ENCODE measurements at places on chromosomes 4 and X. TPM values are rescaled to one million over a fixed set of nuclear protein-coding genes. Genes with fewer than 3 reads are reported as not detected.

The FAM184B gene
- polyA plus RNA-seq = 0.26 TPM

DNA sequence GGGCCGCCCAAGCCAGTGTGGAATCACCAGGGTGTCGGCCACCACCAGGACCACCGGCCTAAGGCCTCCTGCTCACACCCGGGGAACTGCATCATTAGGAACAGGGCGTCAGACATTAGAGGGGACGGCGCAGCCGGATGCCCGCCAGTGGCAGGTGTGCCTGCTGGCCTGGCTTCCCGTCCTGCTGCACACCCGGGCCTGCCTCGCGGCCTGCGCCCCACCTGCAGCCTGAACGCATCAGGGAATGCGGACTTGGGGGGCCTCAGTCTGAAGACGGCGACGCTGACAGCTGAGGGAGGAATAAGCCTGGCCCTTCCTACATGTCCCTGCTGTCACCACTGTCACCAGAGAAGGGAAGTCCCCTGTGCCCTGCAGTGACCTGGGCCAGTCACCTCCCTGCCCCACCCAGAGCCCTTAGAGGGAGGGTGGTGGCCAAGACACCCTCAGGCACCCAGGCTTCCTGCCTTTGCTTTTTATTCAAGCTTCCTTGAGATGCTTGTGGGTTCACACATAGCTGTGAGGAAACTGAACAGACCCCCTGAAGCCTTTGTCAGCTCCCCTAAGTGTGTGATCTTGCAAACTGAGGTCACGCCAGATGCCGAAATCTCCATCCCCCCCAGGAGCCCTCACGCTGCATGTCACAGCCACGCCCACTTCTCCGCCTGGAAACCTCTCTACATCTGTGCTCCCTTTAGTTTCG, 3.2 kb downstream of the DGKQ start:
- no peak overlapping the region for H3K4me3 ChIP-seq
- no peak overlapping the region for H3K27ac ChIP-seq
- H3K36me3 ChIP-seq = no peaks in the 10 kb centered on the region
- DNase-seq = no peak
- no peaks in the 10 kb centered on the region for H3K27me3 ChIP-seq

DNA sequence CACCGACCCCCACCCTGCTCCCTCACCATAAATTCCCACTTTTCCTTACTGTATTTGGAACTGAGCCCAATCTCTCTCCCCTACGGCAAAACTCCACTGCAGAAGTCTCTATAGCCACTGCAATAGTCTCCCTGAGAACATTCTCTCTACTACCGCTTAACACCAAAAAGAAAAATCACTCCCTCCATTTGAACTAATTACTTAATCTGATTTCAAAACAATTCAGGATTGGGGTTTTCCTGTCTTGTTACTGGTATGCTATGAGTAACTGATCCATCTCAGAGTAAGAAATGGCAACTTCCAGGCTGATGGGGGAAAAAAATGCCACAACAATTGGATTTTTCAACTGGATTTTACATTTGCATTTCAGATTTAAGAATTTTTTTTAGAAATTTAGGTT, 5.8 kb downstream of the PAPSS1 start:
- DNase-seq = no peak
- H3K4me1 ChIP-seq = peaks cover 16% of the 10 kb centered on the region
- no peaks in the 10 kb centered on the region for H3K36me3 ChIP-seq
- no peak overlapping the region for H3K4me3 ChIP-seq
- no peak overlapping the region for H3K27ac ChIP-seq

GRCh38 chr4:161926033-161926828, 237.6 kb downstream of the FSTL5 start:
- H3K27ac ChIP-seq = no peak overlapping the region
- no peak for DNase-seq
- H3K4me3 ChIP-seq = no peak overlapping the region
- H3K4me1 ChIP-seq = no peaks in the 10 kb centered on the region
- H3K36me3 ChIP-seq = no peaks in the 10 kb centered on the region
- no peaks in the 10 kb centered on the region for H3K27me3 ChIP-seq

The TBCK gene
- polyA plus RNA-seq = 17.7 TPM

DNA sequence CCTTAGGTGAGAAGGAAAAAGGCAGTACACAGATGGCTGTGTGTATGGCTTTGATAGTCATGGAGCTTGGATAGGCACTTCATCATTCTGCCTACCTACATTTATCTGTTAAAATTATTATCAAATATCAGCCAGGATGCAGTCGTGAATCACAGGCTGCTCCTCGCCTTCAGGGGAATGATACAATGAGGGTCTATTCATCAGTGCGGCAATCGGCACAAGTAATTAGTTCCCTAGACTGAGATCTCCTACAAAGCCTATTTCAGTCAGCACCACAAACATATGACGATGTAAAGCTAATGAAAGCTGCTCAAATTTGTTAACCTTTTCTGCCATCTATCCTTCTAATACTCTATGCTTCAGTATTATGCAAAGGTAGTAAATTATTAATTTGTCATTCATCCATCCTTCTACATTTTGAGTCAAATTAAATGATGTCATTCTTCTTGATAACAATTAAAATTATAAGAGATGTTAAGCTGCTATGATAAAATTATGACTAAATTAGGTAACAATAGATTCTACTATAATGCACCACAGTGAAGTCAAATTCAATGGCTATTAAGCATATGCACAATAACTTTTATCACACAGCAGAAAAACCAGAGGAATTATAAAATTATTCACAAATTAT, 19.0 kb downstream of the MAB21L2 start:
- no peak overlapping the region for H3K4me3 ChIP-seq
- no peak overlapping the region for H3K27ac ChIP-seq
- H3K27me3 ChIP-seq = no peaks in the 10 kb centered on the region
- no peaks in the 10 kb centered on the region for H3K4me1 ChIP-seq
- no peak for DNase-seq

The MAGEC2 gene
- polyA plus RNA-seq = 43.6 TPM

All from testis (tissue), 5 donors.